AG04449 (cell line): ENCODE measurements at places on chromosomes 6 and 20.

- DNase-seq = peak; percentile 24
Measured at GRCh38 chr6:100612094-100612493, 147.4 kb upstream of the SIM1 start.

GRCh38 chr6:45903959-45904358 is 111.7 kb downstream of the CLIC5 start:
- no peak for DNase-seq

GRCh38 chr20:62710886-62711702 is 2.5 kb downstream of the NTSR1 start:
- no peak for DNase-seq

GRCh38 chr6:113936093-113936934 is 34.6 kb downstream of the HDAC2 start:
- DNase-seq = peak; percentile 34

- DNase-seq = no peak
Measured at GRCh38 chr20:34708621-34709043, 4.5 kb downstream of the TP53INP2 start.

GRCh38 chr6:111530667-111531066 is 47.6 kb upstream of the REV3L start:
- DNase-seq = no peak

DNA sequence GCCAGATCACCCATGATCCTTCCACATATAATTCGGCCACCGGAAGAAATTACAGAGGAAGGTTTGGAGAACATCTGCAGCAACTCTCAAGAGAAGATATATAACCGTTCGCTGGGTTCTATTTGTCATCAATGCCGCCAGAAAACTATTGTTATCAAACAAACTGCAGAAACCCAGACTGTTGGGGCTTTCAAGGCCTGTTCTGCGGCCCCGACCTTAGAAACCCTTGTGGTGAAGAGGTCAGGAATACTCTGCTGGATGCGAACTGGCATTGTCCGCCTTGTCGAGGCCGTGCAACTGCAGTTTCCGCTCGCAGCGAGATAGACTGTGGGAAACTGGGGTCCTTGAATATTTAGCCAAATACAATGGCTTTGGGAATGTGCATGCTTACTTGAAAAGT is 21.3 kb downstream of the PRSS16 start:
- no peak for DNase-seq

- DNase-seq = no peak
Measured at GRCh38 chr20:51759769-51760510, 8.2 kb downstream of the ATP9A start.
